ENCODE measurements at places on chromosomes 11 and 22.

GRCh38 chr11:119615882-119616196, 113.2 kb downstream of the NECTIN1 start:
- DNase-seq: no peak

DNA sequence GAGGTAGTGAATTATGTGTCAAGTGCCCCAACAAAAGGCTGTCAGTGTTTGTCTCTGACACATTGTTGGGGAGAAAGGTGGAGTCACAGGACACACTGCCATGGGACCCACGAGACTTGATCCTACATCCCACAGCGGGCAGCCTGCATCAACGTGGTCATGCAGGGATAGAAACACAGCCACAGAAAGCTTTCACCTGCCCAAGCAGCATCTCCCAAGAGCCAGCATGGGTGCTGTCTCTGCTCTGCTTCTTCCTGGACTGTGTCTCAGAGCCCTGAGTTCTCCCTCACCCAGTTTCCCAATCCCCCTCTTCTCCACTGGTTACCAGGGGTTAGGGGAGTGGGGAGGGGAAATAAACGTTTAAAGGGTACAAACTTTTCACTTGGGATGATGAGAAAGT, 97.2 kb downstream of the VPREB1 start:
- no peak for DNase-seq

DNA sequence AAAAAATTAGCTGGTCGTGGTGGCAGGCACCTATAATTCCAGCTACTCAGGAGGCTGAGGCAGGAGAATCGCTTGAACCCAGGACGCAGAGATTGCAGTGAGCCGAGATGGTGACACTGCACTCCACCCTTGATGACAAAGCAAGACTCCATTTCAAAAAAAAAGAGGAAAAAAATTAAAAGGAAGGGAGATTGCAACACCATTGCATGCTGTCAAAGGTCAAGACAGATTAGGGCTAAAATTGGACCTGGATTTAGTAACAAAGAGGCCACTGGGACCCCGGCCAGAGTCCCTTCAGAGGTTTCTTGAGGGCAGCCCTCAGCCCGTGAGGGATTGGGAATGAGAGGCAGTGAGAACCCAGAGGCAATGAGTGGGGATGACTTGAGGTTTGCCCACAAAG, 8.2 kb upstream of the MAFF start:
- no peak for DNase-seq

DNA sequence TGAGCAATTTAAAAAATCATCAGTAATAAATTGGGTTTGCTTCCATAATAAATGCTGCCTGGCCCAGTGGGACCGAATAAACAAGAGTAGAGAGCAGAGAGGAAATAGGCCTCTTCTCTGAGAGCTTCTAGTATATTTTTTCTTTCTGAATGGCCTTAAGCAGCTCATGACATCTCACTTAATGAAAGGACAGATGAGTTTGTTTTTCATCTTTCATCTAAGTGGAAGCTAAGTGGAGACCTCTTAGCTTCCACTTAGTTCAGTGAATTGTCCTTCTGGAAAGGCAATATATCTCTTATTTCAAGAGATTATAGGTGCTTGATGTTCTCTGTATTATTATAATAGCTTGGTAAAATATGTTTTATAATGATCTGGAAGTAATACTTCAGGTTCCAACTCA, 245.9 kb upstream of the ANO3 start:
- DNase-seq: no peak

DNA sequence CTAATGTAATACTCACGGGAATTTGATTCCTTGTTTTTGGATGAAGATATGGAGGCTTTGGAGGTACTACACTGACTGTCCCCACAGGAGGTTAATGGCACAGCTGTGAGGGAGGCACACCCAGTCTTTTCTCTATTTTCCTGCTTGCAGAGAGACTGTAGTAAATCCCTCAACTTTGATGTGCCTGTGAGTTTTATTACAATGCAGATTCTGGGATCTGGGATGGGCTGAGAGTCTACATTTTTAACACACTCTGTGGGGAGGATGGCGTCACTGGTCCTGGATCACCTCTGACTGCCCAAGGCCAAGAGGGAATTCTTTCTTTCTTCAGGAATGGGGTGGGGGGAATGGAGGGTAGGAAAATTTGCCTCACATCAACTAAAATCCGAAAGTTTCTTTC, 80.2 kb upstream of the NTM start:
- DNase-seq: no peak

Measured in stimulated activated CD4-positive, alpha-beta T cell treated with anti-CD3 and anti-CD28 coated beads, Interleukin-2, amount 100 ng/mL, for 24 hours (primary cell).